ENCODE measurements at places on chromosomes 7 and 10.

GRCh38 chr10:43249151-43249961 lies 17.5 kb downstream of the RASGEF1A start:
- no peak for DNase-seq

GRCh38 chr7:90858546-90858945 lies 262.4 kb downstream of the CDK14 start:
- DNase-seq = no peak

DNA sequence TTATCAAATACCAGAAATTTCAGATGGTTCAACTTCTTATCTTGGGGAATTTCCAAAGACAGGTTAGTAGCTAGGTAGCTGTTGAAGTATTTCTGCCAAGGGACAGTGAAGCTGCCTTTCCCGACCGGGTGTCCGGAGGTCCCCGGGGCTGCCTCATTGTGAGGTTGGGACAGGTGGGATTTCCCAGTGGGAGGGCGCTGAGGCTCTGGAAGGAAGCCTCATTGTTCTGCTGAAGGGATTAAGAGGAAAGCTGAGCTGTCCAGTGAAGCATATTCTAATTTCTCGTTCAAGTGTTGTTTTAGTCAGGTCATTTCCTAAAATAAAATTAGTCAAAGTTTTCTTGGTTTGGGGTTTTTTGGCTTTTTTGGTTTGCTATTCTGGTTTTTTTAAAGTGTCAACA lies 244.2 kb downstream of the MGMT start:
- no peak for DNase-seq

GRCh38 chr7:98398567-98399372 lies 2.1 kb downstream of the BAIAP2L1 start:
- DNase-seq = no peak

DNA sequence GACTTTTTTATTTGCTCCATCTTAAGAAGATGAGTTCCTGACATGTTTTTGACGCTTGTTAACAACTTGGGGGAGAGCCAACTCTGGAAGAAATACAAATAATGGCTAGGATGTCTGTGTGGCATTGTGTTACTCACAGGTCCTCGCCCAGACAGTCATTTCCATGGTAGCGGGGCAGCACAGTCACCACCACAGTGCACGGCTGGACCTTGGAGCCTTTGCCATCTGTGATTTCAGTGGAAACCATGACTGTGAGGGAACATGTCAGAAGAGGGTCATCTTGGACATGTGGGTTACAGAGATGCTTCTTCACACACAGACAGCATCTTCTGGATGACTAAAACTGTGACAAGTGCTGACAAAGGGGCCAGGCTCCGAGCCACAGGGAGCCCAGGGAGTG lies 74.5 kb downstream of the PKD1L1 start:
- no peak for DNase-seq

- no peak for DNase-seq
These were observed 116.3 kb downstream of the PLPP4 start for GRCh38 chr10:120573355-120573754.

- DNase-seq = no peak
These were observed 570 bp upstream of the PRTFDC1 start for GRCh38 chr10:24952707-24953645.

GRCh38 chr7:6545398-6546126 lies 5.7 kb downstream of the GRID2IP start:
- no peak for DNase-seq

DNA sequence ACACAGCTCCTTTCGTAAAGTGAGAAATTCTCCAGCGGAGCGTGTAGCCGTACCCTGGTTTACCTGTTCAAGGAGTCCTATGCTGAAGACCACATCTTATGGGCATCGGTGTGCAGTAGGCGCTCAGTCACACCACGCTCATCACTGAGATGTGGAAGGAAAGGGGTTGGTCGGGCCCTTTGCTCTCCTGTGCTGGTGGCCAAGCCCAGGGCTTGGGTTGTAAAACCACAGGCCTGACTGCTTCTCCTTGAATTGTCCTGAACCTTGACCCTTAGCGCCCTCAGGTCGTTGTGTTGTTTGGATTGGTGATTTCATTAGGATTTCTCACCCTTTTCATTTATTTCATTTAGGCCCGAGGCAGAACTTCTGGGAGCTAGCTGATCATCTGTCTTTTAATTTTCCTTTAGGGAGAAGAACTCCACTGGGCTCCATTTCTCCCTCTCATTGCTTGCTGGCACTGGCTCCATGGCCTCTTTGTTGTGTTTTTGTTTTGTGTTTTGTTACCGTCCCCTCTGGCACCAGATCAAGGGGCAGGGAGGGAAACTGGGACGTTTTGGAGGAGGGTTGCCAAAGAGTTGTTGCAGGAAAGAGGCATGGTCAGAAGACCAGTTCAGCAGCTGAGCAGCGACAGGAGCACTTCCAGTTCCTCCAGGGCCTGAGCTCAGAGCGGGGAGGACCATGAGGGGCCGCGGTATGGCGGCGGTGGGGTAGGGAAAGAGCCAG lies 511.4 kb upstream of the GALNT17 start:
- DNase-seq = no peak

- no peak for DNase-seq
These were observed 96.4 kb downstream of the MARCHF5 start for GRCh38 chr10:92387289-92387940.

All from hypothalamus (tissue), 51 donors.